A549 treated with CORT108297 at 1 μM for 4 hours (cell line): ENCODE measurements at places on chromosomes 7 and 10. TPM values are rescaled to one million over a fixed set of nuclear protein-coding genes. Genes with fewer than 3 reads are reported as not detected.

The RADIL gene
- total RNA-seq = 1.3 to 2.8 TPM (median 2.1 TPM) in 5 replicates

The HOXA3 gene
- total RNA-seq = 6.1 to 10.2 TPM (median 9.8 TPM) in 5 replicates

The HMX2 gene
- 0.08 to 0.14 TPM (median 0.11 TPM) in 4 of 5 replicates, not detected in the other for total RNA-seq

The ITPRIP gene
- 57.7 to 80.9 TPM (median 68.8 TPM) in 5 replicates for total RNA-seq

The MACC1 gene
- total RNA-seq = not detected in 5 replicates

The CCSER2 gene
- total RNA-seq = 8.5 to 12.1 TPM (median 10.4 TPM) in 5 replicates

The PROSER2 gene
- total RNA-seq = 28.1 to 42.6 TPM (median 39.2 TPM) in 5 replicates

The EBF3 gene
- total RNA-seq = 0.14 to 0.30 TPM (median 0.15 TPM) in 5 replicates
